Dorsolateral prefrontal cortex (tissue), 122 donors: ENCODE measurements at places on chromosomes 1 and 21.

DNA sequence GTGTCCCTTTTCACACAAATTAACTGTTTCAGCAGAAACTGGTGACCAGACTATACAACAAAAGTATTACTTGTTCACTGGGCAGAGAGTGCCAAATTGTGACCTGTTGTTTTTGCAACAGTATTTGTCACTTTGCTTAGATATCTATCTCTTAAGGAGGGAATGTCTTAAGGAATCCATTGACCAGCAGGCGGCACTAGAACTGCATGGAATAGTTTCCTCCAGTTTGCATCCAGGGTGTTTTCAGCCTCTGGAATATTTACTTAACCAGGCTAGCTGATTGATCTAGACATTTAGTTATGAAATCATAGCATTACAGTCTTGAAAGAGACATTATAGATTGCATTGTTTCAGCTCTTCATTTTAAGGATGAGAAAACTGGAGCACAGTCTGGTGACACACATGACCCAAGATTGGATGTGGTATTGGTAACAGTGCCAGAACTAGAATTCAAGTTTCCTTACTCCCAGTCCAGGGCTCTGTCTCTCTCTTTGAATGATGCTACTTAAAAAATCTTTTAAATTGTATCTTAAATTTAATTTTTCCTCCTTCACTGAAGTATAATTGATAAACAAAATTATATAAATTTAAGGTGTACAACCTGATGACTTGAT is 16.9 kb downstream of the RPTN start:
- DNase-seq: peak; percentile 61

GRCh38 chr1:11307852-11308251 is 34.9 kb downstream of the UBIAD1 start:
- no peak for DNase-seq

DNA sequence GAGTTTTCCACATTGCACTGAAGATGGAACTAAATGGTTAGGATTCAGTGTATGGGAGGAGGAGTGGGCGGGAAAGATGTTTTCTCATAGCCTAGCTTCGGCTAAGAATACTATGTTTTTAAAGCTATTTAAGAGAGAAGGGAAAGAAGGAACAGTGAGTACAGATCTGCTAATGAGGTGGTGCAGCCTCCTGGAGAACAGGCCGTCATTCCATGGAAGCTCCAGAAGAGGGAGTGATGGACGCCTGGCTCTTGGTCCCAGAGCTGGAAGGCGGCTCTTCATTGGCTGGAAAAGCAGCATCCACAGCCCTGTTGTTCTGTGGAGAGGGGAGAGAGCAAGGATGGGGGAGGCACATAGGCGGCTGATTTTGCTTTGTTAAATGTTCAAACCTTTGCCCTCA is 6.9 kb downstream of the CAMK1G start:
- peak; percentile 59 for DNase-seq

DNA sequence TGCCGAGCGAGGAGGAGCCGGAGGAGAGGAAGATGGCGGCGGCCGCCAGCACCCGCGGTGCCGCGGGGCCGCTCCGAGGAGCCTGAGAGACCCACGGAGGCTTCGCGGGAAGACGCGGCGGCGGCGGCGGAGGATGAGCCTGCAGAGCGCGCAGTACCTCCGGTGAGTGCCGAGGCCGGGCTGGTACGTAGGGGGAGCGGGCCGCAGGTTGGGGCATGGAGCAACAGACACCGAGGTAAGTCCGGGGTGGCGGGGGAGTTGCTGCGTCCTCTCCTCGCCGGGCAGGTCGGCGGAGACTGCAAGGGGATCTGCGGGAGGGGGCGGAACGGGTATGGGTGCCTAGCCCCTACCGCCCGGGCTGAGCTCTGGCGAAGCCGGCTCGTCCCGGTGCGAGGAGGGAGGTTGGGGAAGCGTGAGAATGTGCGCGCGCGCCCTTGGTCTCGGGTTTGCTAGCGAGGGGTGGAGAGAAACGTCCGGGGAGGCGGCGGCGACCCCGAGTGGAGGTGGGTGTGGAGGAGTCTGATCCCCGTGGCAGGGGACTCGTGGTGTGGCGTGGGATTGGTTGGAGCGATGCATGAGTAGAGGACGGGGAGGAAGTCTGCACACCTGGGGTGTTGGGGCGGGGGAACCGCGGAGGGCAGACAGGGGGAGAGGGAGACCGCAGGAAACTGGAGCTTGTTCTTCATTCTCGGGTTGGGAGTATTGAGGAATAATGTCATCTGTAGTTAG is at the start of gene SMG7:
SMG7 (plus strand) TSS at position 12 of the 729 bp plus-strand sequence; CDS start at position 134, 122 bp downstream.
- DNase-seq: peak; percentile 32

- DNase-seq: no peak
These were observed 77.4 kb downstream of the EIF4G3 start for GRCh38 chr1:21099034-21099868.
